ENCODE measurements at places on chromosomes 6 and 20. TPM values are rescaled to one million over a fixed set of nuclear protein-coding genes. Genes with fewer than 3 reads are reported as not detected.

Gene COL11A2
- 0.27 TPM for total RNA-seq

Gene ANKEF1
- 1.3 TPM for total RNA-seq

Gene IL20RA
- not detected for total RNA-seq

Gene CALHM4
- not detected for total RNA-seq

Gene SNRPB
- total RNA-seq: 182 TPM

Gene FHL5
- not detected for total RNA-seq

Gene KIF25
- total RNA-seq: not detected

Gene STMND1
- not detected for total RNA-seq

Gene CGAS
- 8.3 TPM for total RNA-seq

Gene PXDC1
- 7.3 TPM for total RNA-seq

Gene RUNX2
- 26.1 TPM for total RNA-seq

Gene PPP1R3G
- under 0.01 TPM for total RNA-seq

Gene CASS4
- total RNA-seq: 4.0 TPM

Gene DEFB112
- not detected for total RNA-seq

Gene GRM1
- under 0.01 TPM for total RNA-seq

Gene SLC17A3
- total RNA-seq: not detected

Gene TMEM181
- total RNA-seq: 14.3 TPM

Gene BPIFB1
- not detected for total RNA-seq

Gene SLC25A27
- total RNA-seq: 5.7 TPM

Gene BFSP1
- total RNA-seq: 0.54 TPM

Gene SLC16A10
- total RNA-seq: 3.8 TPM

Gene AGPAT4
- 28.5 TPM for total RNA-seq

Gene PTGIS
- total RNA-seq: not detected

Gene CST7
- 18.6 TPM for total RNA-seq

Gene PPP1R11
- 16.7 TPM for total RNA-seq

Gene L3MBTL1
- 20.7 TPM for total RNA-seq

Gene COL20A1
- not detected for total RNA-seq

Gene TREML1
- 1.1 TPM for total RNA-seq

Gene POPDC3
- not detected for total RNA-seq

Gene FOXQ1
- total RNA-seq: not detected

Gene GCNT2
- 12.7 TPM for total RNA-seq

Gene OPN5
- total RNA-seq: under 0.01 TPM

Gene SOX18
- total RNA-seq: 0.54 TPM

Gene LRP11
- 1.3 TPM for total RNA-seq

Gene HCK
- 23.4 TPM for total RNA-seq

Gene NRN1
- total RNA-seq: not detected

Gene GHRH
- total RNA-seq: not detected

Gene SNX9
- 5.1 TPM for total RNA-seq

Gene XKR7
- total RNA-seq: under 0.01 TPM

Gene MROH8
- 2.2 TPM for total RNA-seq

Gene TFAP2B
- total RNA-seq: under 0.01 TPM

Gene RBM24
- under 0.01 TPM for total RNA-seq

Gene CLPSL2
- not detected for total RNA-seq

Gene RSPO4
- not detected for total RNA-seq

Gene DLK2
- total RNA-seq: 0.27 TPM

Gene CST1
- not detected for total RNA-seq

Gene ID4
- total RNA-seq: 0.27 TPM

Gene SLC35D3
- under 0.01 TPM for total RNA-seq

Gene HLA-C
- 1,739 TPM for total RNA-seq

Gene TMEM244
- total RNA-seq: not detected

Gene PIGU
- total RNA-seq: 14.3 TPM

Gene DSTN
- 20.2 TPM for total RNA-seq

Gene PBOV1
- total RNA-seq: not detected

Gene SIRPB1
- 1.9 TPM for total RNA-seq
